ENCODE measurements at places on chromosomes 6 and 20.

DNA sequence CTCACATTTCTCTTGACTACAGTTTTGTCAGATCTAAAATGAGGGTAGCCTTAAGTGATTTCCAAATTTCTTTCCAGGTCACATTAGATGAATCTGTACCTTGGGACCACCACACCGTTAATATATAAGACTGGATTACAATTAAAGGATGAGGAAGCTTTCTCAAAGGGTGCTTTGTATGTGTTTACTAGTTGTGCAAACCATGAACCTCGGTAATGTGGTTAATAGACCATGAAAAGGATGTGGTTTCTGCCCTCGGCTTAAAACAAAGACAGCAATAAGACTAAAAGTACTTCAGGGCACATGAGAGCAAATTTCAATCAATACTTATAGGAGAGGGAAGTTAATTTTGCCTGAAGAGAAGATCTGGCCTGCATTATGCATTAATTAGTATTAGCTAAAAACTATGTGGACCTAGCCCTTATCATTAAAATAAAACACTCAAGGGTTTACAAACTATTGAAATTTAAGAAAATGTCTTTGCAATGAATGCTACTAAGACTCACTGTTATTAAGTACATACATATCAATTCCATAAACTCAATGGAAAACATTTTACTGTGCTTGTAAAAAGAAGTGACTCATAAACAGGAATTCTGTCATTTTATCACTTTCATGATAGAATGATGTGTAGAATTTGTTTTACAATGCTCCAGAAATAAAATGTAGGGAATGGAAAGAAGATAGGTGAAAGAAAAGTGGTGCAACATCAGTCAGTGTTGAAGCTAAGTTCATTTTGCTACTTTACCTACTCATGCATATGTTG is 936 bp upstream of the TMX4 start:
- peak; percentile 8 for DNase-seq

DNA sequence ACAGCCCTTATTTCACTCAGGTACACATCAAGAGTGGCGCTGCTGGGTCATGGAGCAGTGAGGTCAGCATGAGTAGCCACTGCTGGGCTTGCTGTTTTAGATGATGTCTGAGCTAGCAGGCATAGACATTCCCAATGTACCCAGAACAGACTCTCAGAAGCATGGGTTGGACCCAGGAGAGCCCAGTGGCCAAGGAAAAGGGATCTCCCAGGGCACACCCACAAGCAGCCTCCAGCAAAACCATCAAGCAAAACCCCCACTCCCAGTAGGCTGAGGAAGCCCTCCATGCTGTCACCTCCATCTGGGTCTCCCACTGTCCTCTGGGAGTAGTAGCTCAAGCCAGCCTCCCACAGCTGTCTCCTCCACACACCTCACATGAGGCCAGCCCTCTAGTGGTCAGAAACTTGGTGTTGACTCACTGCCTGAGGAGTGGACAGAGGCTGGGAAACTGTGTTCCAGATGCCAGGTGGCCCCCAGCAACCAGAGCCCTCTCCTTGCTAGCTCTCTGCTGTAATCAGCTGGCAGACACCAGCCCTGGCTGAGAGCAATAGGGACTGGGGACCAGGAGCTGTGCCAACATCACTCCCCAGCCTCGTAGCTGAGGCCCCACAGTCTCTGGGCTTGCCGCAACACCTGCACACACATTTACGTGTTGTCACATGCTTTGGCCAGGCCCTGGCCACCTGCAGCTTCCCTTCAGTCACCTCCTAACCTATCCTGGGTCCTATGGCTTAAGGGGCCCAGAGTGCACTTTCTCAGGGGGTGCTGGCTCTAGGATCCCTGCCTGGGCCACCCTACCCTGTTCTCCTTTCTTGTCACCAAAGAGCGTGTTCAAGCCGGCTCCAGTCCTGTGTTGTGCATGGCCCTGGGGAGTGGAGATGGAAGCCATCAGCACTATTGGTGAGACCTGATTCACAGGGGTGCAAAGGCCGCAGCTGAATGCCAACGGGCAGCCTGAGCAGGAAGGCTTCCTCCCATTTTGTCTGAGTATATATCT is 1.9 kb upstream of the AP5S1 start:
- DNase-seq = peak; percentile 81

DNA sequence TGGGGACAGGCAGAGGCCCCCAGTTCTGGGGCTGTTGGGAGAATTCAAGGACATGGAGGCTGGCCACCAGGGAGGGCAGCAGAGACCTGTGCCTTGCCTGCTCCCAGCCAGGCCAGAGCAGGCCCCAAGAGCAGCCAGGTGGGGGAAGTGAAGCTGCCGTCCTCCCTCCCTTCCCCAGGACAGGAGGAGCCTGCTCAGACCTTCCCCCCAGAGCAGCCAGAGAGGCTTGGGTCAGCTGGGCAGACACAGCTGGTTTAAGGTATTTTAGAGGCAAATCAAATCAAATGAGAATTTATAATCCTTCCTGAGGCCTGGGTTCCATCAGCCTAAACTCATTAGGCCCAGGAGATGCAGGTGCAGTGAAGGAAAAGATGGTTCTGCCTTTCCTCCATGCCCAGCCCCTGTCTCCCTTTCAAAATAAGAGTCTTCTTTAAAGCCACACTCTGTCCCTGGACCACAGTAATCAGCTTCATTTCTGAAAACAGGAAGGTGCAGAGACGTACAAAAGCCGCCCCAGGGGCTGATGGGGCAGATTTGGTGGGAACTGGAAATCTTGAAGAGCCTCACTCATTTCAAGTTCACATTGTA is 21.7 kb downstream of the BMP7 start:
- DNase-seq = no peak

DNA sequence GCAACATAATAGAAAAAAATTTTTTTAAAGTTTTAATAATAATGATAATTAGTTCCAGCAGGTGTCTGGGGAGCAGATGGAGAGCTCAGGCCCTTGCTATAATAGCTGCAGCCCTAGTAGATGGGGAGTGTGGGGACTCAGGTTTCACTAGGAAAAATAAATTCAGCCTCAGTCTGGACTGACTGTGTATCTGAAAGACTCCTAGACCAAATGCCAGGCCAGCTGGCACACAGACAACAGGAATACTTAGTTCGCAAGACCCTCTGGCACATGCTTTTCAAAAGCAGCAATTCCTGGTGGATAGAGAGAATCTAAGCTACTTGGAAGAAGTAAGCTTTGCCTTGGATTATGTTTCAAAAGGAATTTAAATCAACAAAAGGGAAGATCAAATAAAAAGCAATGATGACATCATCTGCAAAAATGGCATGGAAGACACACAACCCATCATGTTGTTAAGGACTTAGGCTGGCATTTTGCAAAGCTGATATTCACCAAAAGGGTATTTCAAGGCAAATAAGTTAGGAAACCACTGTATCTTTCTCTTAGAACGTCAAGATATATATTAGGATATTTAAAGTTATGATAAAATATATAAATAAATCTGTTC is 107.8 kb downstream of the RNGTT start:
- peak; percentile 35 for DNase-seq

DNA sequence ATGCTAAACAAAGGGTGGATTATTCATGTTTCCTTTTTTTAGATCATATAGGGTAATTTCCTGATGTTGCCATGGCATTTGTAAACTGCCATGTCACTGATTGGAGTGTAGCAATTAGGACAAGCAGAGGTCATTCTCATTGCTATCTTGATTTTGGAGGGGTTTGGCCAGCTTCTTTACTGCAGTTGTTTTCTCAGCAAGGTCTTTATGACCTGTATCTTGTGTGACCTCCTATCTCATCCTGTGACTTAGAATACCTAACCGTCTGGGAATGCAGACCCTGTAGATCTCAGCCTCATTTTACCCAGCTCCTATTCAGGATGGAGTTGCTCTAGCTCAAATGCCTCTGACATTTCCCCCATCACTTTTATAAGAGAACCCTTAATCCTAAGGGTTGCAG is 53.6 kb downstream of the CDS2 start:
- DNase-seq = no peak

GRCh38 chr6:69349771-69350170 is 447.0 kb downstream of the LMBRD1 start:
- no peak for DNase-seq

GRCh38 chr20:17562804-17563305 is 7.0 kb upstream of the DSTN start:
- peak; percentile 97 for DNase-seq

DNA sequence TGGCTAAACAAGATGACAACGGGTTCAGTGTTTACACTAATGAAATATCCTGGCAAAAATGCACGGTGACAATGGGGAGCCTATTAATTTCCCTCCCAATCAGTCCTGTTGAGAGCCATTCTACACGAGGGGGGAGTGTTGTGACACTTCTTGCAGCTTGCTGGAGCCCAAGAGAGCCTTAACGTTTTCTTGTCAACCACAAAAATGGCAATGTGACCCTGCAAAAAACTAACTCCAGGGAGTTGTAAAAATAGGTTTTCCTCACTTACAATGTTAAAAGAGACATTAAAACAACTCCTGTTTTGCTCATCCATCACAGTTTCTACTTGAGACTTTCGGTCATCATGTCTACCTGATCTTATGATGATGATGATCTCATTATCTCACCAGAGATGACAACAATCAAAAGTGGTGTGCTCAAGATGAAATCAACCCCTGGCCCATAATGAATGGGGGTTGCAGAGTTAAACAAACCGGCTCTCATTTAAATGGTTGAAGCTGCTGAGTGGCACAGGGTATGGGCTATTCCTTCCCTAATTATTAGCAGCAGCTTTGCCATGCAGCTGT is 57.9 kb downstream of the GJA10 start:
- DNase-seq = no peak

DNA sequence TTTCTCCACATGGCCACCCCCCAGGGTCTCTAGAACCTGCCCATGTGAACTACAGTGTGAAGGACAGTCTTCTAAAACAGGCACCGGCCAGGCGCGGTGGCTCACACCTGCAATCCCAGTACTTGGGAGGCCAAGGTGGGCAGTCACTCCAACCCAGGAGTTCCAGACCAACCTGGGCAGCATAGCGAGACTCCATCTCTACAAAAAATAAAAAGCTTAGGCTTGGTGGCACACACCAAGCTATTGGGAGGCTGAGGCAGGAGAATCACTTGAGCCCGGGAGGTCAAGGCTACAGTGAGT is 13.7 kb downstream of the ACSS1 start:
- no peak for DNase-seq

DNA sequence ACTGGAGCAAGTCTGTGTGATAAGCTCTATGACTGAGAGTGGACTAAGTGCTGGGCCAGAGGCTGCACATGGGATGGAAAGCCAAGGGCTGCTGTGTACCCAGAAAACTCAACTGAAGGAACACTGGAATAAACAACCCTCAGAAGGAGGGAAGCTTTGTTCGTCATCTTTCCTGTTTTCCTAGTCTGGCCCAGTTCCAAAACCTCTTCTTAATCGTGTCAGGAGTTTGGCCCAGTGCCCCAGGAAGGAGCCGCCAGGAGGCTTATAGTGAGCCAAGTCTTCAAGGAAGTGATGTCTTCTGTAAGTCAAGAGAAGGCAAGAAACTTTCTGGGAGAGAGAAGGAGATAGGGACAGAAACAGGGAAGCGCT is 23.3 kb upstream of the TOP1 start:
- DNase-seq = peak; percentile 91

- no peak for DNase-seq
Observed at GRCh38 chr6:147448775-147449174, 59.7 kb upstream of the SAMD5 start.

DNA sequence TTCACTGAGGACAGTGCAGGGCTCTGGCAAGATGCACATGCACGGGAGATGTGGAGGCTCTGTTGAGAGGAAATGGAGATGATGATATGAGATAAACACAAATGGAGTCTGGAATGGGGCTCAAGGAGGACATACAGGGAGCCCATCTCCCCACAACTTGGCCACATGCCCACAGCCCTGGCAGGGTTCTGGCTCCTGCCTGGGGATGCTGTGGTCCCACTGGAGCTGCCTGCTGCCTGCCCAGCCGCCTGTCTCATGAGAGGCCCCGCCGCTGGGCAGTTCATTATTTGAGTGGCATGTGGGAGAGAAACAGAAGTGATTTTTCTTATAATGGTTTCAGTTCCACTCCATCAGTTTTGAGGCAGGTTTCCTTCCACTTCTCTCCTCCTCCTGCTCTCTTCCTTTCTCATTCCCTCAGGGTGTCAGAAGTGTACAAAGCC is 133.6 kb upstream of the TRAF3IP2 start:
- DNase-seq = no peak

DNA sequence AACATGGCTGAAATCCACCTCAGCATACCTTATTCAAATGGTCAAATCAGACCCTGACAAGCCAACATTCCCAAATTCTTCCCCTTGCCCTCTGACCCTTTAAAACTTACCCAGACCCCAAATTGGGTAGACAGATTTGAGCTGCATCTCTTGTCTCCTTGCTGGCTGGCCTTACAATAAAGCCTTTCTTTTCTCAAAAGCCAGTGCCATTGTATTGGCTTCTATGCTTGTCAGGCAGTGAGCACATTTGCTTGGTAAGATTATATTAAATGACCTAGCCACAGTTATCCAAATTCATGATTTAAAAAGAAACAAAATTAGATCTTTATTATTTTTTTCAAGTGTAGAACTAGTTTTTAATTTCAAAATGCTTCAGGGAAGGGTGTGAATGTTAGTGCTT is 67.8 kb upstream of the FAM83B start:
- DNase-seq = no peak

DNA sequence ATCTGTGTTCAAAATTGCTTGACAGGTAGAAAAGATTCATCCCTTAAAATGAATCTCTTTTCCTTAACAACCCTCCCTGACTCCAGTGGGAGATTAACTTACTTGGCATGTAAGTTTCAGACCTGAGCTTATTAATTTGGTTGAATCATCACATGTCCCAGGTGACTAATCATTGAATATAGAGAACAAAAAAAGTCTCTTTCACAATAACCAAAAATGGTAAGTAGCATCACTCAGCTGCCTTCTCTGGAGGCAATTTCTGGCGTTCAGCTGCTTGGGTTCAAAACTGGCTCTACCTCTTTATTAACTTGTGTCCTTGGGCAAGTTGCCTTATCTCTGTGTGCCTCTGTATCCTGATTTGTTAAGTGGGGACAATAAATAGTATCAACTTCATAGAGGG is 2.9 kb downstream of the C6orf141 start:
- no peak for DNase-seq

DNA sequence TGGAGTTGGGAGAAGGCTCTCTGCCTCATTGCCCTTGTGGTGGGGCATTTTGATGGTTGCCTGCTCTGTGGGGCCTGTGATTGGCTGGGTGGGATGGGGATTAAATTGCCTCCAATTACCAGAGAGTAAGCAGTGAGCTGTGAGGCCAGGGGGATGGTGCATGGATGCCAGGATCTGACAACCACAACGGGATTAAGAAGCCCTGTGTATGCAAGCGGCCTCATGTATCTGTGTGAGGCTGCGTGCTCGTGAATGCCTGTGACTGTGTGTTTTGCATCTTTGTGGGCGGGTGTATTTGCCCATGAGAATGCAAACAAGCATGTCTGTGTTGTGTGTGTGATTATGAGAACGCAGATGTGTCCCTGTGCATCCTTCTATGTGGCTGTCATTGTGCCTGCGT is 46.1 kb downstream of the CD40 start:
- DNase-seq = no peak

All from fibroblast of skin of back (primary cell).